Left ventricle myocardium superior (tissue), 1 donor: ENCODE measurements at places on chromosomes 4 and X. TPM values are rescaled to one million over a fixed set of nuclear protein-coding genes. Genes with fewer than 3 reads are reported as not detected.

DNA sequence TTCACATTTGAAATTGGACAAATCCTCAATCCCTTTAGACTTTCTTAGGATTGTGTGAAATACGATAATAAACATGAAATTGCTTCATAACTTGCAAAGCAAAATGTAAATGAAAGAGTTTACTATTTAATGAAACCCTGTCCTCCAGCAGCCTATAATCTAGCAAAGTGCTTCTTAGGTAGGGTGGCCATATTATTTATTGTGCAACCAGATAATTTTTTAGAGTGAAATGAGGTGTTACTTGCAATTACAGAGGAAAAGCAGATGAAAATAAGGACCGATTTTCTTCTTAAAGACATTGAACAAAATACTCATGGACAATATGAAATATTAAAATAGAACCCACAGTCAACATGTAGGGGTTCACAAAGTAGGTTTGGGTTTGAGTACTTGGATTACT, 116.2 kb upstream of the GALNT7 start:
- DNase-seq, result no peak

GRCh38 chr4:138562544-138562991, 320.4 kb upstream of the SLC7A11 start:
- no peak for DNase-seq

GRCh38 chr4:122073615-122074014, 78.5 kb upstream of the BLTP1 start:
- DNase-seq, result no peak

DNA sequence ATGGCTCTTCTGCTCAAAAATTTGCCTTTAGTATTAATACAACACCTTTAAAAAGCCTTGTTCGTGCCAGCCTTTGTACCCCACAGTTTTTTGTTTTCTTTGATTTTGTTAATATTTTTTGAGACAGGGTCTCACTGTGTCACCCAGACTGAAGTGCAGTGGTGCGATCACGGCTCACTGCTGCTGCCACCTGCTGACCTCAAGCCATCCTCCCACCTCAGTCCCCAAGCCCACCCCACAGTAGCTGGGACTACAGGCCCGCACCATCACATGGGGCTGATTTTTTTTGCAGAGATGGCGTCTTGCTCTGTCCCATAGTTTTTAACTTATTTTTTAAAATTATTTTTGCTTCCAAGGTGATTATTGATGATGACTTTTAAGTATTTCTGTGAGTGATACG, 134.0 kb downstream of the HTR2C start:
- DNase-seq, result no peak

DNA sequence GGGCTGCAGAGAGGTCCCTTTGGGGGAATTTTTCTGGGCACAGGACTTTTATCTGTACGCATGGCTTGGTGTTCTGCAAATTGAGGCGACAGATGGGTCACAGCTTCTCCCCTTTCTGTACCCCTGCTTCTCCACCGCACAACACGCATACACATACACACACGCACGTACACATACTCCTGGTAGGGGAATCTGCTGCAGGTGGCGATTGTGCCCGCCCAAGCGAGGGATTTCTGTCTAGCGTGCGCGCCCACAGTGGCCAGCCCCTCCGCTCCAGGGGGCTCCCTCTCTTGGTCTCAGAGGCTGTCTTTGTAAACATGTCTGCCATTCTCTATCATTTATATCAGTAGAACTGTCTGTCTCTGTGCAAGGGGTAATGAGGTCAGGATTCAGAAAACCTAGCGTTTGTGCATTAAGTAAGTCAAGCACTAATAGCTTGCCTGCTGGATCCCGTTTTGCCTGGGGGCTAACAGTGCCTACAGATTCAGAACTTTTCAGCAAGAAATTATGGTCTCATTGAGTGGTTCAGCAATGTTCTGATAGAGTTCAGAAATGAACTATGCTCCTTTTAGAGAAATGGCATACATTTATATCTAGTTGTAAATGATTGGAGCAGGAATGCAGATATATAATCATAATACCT, 2.2 kb downstream of the GRID2 start:
- DNase-seq, result no peak

DNA sequence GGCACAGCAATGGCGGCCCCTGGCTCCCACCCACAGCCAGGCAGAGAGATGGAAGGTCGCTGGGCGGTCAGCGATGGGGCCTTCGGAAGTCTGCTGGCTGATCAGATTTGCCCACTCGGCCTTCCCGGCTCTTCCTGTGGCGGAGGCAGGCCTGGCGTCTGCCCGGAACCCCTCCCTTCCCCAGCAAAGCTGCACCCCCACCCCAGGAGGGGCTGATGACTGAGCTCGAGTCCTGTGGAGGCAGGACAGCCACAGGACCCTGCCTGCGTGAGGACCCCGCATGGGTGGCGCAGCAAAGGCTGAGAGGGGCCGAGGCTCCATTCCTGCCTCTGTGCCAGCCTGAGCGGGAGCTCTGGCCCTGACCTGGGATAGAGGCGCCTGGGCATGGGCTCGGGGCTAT, 34.8 kb downstream of the TACC3 start:
- no peak for DNase-seq

DNA sequence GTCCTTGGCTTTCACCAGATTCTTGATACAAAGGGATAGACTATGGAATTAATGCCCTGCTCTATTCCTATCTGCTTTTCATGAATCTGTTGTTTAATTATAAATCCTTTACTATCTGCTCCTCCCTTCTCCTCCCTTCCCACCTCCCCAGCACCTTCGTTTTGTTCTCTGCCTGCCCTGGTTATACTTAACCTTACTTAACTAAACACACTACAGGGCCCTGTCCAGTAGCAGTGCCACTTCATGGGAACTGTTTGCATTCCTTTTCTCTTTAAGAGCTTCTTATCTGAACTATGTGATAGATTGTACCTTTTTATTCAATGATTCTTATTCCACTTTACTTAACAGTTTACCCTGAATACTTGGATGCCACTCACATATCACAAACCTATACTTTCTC, 830 bp downstream of the HOPX start:
- DNase-seq, result no peak

DNA sequence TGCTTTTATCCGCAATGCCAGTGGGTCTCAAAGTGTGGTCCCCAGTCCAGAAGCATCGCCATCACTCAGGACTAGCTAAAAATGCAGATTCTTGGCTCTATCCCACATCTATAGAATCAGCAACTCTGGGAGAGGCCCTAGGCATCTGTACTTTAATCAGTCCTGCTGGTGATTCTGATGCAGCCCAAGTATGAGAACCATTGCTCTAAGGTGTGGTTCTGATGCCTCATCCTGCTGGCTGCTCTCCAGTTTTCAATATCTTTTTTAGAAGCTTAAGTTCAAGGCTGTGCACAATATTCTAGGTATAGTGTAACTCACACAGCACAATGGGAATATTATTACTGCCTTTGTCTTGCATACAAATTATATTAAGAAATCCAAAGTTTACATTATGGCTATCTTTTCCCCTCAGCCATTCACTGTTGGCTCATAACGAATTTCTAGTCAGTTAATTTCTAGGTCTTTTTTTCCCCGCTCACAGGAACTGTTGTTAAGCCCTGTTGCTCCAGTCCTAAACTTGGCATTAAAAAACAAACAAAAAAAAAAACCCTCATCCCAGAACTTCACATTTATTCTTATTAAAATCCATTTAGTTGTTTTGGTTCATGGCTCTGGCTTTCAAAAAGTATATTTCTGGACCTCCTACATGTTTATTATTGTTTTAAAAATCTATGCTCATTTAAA, 109.1 kb downstream of the PHEX start:
- no peak for DNase-seq

- DNase-seq, result no peak
Measured at GRCh38 chr4:22593933-22594332, 78.1 kb upstream of the ADGRA3 start.

- DNase-seq, result no peak
Measured at GRCh38 chrX:10986616-10987015, 124.5 kb upstream of the HCCS start.

GRCh38 chrX:22963196-22963595, 36.6 kb upstream of the DDX53 start:
- no peak for DNase-seq

DNA sequence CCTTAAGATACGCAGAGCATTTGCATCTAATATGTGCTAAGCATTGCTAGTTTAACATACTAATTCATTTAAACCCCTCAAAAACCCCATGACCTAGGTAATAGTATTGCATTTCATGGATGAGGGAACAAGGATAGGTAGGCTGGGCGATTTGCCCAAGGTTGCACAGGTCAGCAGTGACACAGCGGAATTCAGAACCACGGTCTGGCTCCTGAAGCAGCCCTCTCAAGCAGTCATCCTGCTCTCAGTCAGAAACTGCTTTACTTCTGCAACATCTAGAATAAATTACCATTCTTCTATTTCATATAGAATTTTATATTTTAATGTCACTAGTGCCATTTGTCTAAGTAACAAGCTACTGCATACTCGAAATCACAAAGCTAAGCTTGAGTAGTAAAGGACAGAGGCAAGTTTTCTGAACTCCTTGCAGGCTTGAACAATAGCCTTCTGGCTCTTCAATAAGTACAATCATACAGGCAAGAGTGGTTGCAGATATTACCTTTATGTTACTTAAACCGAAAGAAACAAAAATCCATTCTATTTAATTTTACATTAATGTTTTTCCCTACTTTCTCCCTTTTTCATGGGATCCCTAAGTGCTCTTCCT, 555 bp upstream of the SPP1 start:
- no peak for DNase-seq

DNA sequence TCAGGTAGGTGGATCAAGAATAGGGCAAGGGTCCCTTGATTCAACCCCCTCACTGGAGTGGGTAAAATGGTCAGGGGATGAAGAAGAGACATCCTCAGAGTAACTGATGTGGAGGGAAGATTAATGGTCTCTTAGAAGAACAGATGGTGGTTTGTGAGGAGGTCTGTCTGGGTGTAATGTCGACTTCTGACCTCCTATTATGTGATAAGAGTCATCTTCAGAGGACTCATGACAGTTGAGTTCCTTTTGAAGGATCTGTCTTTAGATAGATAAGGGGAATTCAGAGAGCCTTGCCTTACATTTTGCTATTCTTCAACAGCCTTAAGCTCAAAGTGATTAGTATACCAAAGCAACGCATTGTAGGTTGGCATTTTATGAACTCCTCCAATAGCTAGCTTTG, 27.1 kb upstream of the MAGEA8 start:
- no peak for DNase-seq

DNA sequence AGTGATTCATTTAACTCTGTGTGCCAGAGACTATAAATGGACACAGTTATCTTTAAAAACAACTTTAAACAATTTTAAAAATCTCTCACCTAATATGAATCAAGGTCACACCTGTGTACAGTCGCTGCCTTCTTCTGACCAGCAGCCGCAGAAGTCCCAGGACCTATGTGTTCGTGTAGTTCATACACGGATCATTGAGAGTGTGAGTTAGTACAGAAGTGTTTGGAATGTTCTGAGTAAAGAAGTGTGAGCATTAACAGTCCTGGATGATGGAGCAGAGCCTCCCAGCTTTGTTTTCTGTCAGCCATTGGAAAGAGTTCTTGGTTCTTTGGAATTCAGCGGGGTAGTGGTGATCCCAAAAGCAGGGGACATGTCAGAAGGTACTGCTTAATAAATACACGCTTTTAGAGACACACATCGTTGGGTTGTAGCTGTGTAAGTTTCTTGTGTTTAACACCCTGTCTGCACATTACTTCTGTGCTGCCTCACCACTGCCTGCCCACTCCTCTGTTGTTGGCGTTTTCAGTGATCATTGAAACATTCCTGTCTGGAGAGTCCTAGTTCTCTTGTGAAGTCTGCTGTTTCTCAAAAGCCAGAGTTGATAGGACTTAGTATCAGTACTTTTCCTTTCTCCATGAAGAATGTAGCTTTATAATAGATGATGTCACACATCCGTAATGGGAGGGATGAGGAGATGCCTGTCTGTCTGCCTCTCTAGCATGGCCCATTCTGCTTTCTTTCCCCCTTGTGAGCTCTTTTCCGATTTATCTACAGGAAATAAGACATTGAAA, 90.6 kb downstream of the PTTG2 start:
- DNase-seq, result no peak

DNA sequence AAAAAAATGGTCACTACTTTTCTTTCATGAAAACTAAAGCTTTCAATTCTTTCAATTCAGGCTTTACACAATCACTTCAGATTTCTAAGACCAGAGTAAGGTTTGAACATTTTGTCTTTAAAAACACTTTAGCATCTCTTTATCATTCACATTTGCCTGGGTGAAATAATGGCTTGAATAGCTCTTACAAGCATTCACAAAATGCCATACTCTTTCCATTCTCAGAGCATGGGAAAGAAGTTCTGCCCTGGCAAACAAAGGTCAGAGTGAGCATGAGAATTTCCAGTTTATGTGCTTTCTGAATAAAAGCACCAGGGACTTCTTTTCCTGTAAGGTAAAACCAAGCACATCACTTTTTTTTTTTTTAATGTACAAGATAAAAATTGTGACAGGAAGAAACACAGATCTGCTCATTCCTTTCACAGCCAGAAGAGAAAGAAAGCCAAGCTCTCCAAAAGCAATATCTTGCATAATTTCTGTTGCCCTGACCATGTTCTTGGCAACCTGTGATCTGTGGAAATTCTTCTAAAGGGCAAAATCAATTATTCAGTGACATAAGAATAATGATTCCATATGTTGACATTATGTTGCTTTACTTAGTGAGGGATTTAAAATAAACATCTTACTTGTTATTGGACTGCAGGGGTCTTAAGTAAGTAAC, 64.8 kb downstream of the CD40LG start:
- DNase-seq, result no peak

DNA sequence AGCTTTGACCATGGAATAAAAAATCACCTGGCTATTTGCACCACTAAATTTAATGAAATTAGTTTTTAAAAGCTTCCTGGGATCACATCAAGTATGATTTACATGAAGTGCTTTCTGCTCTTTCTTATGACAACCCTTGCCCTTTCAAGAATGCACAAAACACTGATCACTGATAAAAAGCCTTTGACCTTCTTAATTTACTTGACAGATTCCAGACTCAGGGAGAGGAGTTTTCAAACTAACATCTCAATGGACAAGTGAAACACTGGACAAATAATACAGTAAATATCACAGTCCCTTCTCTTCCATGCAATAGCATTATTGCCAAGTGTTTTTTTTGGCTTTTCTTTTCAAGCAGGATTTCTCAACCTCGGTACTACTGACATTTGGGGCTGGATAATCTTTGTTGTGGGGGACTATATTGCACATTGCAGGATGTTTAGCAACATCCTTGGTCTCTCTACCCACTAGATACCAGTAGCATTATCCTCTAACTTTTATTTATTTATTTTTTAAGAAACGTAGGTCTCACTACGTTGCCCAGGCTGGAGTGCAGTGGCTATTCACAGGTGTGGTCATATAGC, 86.3 kb downstream of the ZNF827 start:
- no peak for DNase-seq

The DGAT2L6 gene
- not detected for total RNA-seq

The CXCL9 gene
- total RNA-seq, result 0.35 TPM

The NMU gene
- total RNA-seq, result not detected

The SUPT20HL2 gene
- total RNA-seq, result not detected

The HMX1 gene
- total RNA-seq, result not detected

The GLRA3 gene
- total RNA-seq, result not detected

The RADX gene
- total RNA-seq, result 0.64 TPM
